Foreskin melanocyte (primary cell): ENCODE measurements at places on chromosomes 11 and 22.
A peak's percentile ranks its signal among the peaks of the same experiment; 100 is the strongest.

DNA sequence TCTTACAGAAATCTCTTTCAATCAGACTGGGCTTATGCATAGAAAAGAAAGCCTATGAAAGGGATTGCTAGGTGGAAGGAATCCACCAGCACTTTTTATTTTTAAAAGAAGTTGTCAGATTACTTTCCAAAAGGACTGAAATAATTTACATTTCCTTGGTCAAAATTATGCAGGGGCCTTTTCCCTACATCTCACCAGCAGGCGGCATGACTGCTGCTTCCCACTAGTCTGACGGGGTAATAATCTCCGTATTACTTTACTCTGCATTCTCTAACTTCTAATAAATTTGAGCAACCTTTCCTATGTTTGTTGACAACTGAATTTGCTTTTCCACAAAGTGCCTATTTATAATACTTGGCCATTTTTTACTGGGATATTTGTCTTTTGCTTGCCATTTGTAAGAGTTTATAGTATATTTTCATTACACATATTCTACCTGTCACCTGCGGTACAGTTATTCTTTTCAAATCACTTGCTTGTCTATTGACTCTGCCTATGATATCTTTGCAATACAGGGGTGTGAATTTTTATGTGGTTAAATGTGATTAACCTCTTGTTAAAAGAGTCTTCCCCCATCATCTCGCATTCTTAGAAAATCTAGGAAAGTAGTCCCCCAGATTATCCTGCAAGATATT, 51.9 kb upstream of the USP47 start:
- DNase-seq, result no peak

DNA sequence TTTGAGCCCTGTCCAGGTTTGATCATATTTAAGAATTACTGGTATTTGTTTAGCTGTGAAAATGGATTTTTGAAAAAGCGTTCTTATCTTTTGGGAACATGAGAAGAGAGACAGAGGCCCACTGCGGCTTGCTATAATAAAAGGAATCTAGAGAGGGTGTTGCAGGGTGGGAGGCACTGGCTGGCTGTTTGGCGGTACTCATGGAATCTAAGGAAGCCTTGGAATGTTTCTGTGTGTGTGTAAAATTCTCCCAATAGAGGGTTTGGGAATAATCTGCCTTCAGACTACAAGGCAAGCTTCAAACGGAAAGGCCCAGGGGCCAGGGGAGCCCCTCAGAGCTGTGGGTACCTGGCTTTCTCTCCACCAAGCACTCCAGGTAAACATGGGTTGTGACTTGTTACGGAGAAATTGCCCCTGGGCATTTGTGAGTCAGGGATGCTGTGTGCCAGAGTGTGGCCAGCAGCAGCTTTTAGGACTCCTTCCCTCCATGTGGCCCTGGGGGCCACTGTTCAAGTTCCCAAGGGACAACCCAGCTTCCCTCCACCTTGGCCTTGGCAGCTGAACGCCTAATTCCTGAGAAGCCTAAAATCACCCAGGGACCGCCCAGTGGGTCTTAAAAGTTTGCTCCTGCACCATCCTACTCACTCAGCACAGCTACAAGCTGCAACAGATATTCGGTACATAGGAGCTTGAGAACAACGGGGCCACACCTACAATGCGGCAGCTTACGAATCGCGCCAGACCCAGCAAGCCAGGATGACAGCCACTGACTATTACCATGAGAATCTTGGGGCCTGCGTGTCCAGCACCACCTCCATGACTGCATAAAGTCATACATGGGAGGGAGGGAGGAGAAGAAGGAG, 14.1 kb upstream of the SYT8 start:
- DNase-seq, result no peak

DNA sequence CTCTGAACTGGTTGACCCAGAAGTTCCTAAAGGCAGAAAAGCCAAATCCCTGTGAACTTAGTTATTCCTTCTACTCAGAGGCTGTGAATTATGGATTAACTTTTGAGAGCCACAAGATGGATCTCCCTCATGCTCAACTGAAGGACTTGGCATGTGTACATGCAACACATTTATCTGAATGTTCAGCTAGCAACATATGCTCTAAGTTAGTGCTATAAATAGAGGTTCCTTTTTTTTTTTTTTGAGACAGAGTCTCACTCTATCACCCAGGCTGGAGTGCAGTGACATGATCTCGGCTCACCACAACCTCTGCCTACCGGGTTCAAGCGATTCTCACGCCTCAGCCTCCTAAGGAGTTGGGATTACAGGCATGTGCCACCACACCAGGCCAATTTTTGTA, 40.1 kb downstream of the EIF4ENIF1 start:
- DNase-seq, result no peak

DNA sequence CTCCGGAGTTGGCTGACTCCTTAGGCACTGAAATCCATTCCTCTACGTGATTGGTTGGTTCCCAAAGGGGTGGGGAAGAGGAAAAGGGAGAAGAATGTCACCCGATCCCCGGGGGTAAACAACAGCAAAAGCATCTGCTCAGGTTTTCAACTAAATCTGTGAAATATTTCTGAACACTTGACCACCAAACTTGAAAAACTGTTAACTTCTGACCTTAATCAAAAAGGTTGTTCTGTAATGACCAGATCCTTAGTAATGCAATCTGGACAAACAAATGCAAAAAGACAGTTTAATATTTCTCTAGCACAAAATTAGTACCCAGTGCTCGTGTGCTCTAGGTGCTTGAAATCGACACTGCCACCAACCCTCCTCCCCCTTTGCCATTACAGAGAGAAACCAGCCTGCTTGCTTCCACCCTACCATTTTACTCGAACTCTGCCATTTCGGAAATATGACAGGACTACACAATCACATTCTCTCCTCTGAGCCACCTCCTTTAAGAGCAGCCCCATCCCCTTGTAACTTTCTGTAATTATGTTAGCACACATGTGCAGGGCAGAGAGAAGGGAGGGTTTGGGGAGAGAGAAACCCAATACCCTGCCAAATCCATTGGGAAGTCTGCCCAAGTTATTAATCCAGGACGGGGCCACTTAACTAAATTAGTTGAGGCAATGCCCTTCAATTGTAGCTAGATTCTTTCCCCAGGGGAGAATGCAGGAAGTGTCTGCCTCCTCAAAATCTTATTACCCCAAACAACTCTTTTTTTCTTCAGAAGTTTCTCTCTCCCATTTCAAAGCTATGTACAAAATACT, 113.8 kb downstream of the RBFOX2 start:
- DNase-seq, result peak; percentile 87

GRCh38 chr11:2770096-2770751, 70.4 kb upstream of the KCNQ1OT1 start:
- no peak for DNase-seq

- no peak for DNase-seq
Measured at GRCh38 chr11:48052183-48053044, 72.1 kb downstream of the PTPRJ start.

DNA sequence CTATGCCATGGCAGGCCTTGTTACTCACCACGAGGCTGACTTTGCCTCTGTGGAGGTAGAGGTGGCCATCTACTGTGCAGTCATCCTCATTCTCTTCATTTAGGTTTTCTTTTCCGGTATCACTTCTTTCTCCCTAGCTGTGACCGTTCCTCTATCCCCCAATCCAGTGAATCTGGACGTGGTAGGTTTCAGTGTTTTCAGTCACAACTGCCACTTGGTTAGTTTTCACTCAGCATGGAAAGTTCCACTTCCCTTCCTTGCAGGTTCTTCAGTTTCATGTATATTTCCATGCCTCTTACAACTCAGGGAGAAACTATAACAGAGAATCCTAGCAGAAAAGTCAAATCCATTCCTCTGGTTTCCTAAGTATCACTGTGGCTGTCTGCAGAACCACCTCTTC, 1.9 kb downstream of the HPS4 start:
- DNase-seq, result no peak

DNA sequence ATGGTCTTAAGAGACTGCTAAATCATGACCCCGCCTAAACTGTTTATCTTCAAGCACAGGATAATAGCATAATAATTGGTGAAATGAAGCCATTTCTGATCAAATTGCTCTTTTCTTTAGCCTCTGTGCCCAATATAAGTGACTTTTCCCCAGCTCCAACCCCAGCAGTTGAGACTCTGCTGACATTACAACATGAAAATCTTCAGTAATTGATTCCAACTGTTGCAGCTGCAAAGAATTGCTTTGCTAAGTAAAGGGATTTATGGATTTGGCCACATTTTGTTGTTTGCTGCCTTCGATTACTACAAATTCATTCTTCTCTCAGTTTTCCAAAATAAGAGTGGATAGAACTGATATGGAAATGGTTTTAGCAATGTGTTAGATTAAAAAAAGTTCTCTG, 576.7 kb upstream of the LRRC4C start:
- no peak for DNase-seq

- DNase-seq, result no peak
Measured at GRCh38 chr22:47030143-47030661, 267.8 kb downstream of the TBC1D22A start.
